CD4-positive, alpha-beta T cell treated with Interleukin-4 for 1 hour (primary cell): ENCODE measurements at places on chromosomes 4 and X.

- DNase-seq: peak; percentile 17
Measured at GRCh38 chr4:112515198-112516065, 548 bp downstream of the NEUROG2 start.

- DNase-seq: no peak
Measured at GRCh38 chrX:39000802-39001201, 199.5 kb downstream of the MID1IP1 start.

- no peak for DNase-seq
Measured at GRCh38 chr4:165828928-165829327, 44.1 kb upstream of the TLL1 start.

- DNase-seq: no peak
Measured at GRCh38 chr4:139718358-139718757, 52.7 kb downstream of the MGST2 start.

- no peak for DNase-seq
Measured at GRCh38 chr4:12165616-12166015, 736.9 kb upstream of the HS3ST1 start.

- DNase-seq: no peak
Measured at GRCh38 chr4:162356181-162356580, 192.4 kb upstream of the FSTL5 start.

DNA sequence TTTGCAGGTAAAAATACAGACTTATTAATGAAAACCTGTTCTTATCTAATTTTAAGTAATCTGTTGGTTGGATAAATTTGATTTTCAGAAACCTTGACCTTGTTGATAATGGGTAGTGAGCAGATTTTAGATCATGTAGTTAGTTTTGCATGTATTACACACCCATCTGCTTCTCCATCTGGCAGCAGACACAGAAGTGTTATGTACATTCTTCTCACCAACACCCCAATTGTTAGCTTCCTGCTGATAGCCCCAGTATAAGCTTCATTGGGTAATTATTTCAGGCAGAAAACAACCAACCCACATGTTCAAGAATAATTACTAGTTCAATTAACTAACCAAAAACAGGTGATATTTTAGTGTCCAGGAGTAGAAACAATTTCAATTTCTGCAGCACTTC is 1740.5 kb upstream of the AGA start:
- no peak for DNase-seq

DNA sequence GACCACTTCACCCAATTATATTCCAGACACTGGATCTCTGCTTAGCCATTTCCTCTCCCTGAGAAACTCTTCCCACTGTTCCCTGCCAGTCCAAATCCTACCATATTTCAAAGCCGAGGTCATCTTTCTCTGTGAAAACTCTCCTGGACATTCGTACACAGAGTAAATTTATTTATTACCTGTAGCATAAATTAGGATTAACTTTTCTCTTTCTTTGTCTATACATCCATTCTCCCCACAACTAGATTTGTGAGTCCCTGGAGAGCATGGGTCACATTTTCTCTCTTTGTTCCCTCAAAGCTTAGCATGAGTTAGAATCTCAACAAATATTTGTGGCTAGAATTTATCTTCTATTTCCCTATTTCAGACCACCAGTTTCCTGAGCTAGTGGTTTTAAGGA is 27.8 kb upstream of the SMIM10 start:
- DNase-seq: no peak

DNA sequence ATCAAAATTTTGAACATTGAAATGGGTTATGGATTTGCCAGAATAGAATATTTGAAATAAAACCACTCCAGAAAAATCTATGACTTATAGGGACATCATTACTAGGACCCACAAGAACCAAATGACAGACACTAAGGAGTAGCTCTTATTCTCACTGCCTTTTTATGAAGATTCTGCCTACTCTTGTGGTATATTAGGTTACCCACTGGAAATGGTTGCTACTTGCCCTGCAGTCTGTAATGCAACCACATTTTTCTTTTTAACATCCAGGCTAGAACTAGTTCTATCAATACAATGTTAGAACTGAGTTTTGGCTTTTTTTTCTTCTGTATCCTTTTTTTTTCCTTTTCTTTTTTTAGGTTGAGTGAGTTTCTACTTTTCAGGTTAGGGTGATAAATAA is 158.9 kb downstream of the PPP1R2C start:
- DNase-seq: no peak

- no peak for DNase-seq
Measured at GRCh38 chr4:139672732-139673131, 7.1 kb downstream of the MGST2 start.

DNA sequence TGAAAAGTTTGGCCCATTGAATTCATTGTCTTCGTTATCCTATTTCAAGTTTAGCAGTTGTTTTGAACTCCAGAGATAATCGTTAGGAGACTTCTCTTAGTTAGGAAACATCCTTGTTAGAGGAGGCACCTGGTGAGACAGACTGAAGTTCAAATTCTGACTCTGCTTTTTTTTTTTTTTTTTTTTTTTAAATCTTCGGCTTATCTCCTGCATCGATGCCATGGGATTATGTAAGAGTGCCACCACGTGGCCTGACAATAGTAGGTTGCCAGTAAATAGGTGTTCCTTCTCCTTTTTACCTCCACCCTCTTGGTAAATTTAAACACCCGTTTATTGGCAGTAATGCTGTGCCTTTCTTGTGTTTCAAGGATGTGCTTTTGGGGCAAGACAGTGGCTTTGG is 149.3 kb downstream of the SOWAHB start:
- DNase-seq: no peak

GRCh38 chr4:137524725-137525369 is 7.4 kb downstream of the PCDH18 start:
- no peak for DNase-seq
